ENCODE measurements at places on chromosomes 1 and 21. TPM values are rescaled to one million over a fixed set of nuclear protein-coding genes. Genes with fewer than 3 reads are reported as not detected.
A peak's percentile ranks its signal among the peaks of the same experiment; 100 is the strongest.

Gene KLF17
- total RNA-seq, result not detected

Gene PBX1
- total RNA-seq, result 0.02 TPM

DNA sequence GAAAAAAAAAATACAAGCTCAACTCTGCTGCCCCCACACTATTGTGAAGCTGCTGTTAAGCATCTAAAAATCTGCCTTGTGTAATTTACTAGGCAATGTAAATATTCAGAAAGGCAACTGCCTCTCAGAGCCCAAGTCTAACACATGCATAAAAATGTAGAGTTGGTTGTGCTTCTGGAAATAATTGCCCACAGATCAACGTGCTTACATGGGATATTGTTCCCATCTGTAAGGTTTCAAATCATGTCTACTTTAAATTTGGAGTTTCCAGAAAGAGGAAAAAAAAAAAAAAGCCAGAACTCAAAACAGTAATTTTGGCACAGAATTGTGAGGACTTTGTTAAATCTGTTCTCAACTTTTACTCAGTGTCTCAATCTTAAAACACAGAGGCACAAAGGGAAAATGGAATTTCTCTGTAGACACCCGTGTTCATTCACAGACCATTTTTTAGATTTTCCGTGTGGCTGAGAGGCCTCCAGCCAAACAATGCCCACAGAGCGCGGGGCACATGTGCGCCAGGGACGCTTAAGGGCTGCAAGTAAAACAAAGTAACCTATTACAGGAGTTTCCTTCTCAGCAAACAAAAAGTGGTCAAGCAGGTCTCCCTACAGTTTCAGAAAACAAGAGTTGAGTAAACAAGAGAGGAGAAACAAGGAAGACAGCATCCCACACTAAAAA lies 115.5 kb downstream of the RERE start:
- DNase-seq, result no peak
- H3K4me3 ChIP-seq, result no peak overlapping the region
- peaks cover 23% of the 10 kb centered on the region for H3K4me1 ChIP-seq
- H3K27me3 ChIP-seq, result peaks cover 3% of the 10 kb centered on the region
- H3K27ac ChIP-seq, result no peak overlapping the region
- no peaks in the 10 kb centered on the region for H3K36me3 ChIP-seq

DNA sequence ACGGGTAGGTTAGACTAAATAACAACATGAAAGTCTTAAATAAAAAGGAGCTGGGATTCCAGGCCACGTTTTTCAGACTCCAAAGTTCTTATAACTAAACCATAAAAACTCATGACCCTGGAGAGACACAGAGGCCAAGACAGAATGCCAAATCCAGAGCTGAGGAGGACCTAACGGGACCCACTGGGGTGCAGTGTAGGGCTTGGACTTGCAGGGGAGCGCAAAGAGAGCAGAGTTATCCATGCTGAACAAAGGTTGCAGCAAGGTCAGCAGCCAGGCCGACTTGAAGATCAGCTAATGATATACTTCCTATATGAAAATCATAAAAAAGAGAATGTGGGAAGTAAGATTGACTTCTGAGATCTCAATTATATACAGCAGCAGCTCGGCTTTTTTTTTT lies 237.1 kb downstream of the TM2D1 start:
- DNase-seq, result no peak
- H3K36me3 ChIP-seq, result no peaks in the 10 kb centered on the region
- no peak overlapping the region for H3K4me3 ChIP-seq
- H3K27ac ChIP-seq, result no peak overlapping the region

- H3K27me3 ChIP-seq, result no peaks in the 10 kb centered on the region
- H3K36me3 ChIP-seq, result peaks cover 67% of the 10 kb centered on the region
- H3K4me1 ChIP-seq, result peaks cover 32% of the 10 kb centered on the region
Measured at GRCh38 chr1:19076841-19077616, 120.6 kb upstream of the IFFO2 start.

DNA sequence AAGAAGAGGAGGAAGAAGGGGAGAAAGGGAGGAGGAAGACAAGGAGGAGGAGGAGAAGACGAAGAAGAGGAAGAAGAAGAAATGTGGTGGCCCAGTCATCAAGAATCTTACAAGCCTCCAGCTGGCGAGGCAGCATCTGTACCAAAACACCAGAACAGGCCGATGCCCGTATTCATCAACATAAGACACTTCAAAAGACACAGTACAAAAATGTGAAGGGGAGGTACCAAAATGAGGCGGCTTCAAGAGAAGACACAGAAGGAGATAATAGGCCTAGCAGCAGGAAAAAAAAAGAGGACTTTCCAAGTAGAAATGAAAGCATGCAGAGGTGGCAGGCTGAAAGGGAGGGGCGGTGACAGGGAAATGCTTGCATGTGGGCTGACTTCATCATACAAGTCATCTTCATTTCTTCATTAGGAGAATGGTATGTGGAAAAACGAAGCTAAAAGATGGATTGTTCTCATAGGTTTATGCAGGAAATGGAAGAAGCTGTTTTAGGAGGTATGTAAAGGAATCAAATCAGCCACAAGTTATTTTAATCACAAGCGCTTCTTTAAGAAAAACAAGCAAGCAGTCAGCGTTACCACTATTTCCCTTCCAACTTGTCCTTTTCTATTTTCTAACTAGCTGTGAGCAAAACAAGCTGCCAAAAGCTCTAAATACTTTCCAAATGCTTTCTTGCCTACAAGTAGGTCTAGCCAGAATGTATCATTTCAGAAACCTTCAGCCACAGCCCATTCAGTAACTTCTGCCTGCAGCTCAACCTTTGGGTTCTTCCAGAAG lies 192.3 kb downstream of the SLC45A1 start:
- no peak for DNase-seq
- H3K4me1 ChIP-seq, result peaks cover 27% of the 10 kb centered on the region
- no peaks in the 10 kb centered on the region for H3K36me3 ChIP-seq
- H3K4me3 ChIP-seq, result peak overlapping the region; percentile 2

Measured in naive thymus-derived CD4-positive, alpha-beta T cell (primary cell).